ENCODE measurements at places on chromosomes 16 and 17.
A peak's percentile ranks its signal among the peaks of the same experiment; 100 is the strongest.

GRCh38 chr16:46972429-46973206 lies 856 bp downstream of the DNAJA2 start:
- DNase-seq: peak; percentile 47

DNA sequence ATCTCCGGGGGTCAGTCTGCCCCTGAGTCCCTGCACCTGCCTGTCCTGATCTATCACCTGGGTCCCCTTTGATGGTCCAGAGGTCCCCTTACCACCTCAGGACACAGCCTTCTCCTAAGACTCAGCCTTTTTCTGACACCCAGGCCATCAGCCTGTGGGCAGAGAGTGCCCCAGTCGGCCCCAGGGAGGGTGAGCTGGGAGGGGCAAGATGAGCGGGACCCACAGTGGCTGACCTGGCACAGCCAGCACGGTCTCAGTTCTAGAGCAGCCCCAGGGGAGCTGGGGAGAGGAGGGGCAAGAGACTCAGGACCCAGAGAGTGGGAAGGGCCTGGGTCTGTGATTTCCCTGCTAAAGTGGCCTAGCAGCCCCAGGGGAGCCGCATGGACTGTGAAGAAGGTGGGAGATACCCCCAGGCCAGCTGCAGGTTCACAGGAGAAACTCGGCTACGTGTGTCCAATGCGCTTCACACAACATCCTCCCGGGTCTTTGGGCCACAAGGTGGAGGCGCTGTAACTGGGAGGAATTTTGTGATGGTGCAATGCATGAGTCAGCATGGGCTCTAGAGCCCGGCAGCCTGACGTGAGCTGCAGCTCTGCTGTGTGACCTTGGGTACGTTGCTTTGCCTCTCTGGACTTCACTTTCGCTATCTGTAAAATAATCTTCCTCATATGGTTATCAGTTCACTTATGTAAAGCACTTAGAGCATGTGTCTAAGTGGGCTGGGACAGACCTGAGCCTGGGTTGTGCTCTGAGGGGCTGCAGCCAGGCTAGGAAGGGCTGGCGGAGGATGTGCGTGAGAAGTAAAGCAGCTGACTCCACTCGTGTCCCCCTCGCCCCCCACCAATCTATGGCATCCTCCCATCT lies 67.2 kb upstream of the LHX1 start:
- DNase-seq: no peak

DNA sequence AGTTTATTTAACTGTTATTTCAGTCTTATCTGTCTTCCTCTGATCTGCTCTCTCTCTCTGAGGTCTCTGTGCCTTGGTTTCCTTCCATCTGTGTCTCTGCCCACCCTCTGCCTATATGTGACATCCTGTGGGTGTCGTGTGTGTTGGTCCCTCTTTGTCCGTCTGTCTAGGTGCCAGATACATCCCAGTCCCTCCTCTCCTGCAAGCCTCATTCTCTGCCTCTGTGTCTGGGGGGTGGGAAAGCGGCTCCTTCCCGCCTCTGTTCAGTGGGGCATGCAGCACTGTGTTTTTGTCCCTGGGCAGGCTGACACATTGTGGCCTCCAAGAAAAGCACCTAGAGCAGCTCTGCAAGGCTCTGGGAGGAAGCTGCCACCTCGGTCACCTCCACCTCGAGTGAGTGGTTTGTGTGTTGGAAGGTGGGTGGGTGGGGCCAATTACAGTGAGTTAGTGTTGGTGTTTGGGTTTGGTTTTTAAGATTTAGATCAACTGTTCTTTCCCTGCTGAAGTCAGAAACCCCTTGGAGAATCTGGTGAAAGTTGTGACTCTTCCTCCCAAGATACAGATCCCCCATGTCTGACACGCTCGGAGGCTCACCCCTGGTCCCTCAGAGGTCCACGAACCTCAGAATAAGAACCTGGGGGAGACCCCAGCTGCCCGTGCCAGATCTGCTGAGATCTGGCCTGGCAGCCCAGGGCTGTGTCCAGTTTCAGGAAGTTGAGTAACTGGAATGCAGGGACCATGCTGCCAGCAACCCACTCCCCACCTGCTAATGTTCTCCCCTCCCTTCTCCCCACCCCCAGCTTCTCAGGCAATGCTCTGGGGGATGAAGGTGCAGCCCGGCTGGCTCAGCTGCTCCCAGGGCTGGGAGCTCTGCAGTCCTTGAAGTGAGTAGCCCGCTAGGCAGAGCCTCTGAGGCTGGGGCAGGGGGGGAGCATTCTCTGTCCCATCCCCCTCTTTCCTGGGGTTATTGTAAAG lies 50.9 kb upstream of the CPNE2 start:
- DNase-seq: peak; percentile 86

DNA sequence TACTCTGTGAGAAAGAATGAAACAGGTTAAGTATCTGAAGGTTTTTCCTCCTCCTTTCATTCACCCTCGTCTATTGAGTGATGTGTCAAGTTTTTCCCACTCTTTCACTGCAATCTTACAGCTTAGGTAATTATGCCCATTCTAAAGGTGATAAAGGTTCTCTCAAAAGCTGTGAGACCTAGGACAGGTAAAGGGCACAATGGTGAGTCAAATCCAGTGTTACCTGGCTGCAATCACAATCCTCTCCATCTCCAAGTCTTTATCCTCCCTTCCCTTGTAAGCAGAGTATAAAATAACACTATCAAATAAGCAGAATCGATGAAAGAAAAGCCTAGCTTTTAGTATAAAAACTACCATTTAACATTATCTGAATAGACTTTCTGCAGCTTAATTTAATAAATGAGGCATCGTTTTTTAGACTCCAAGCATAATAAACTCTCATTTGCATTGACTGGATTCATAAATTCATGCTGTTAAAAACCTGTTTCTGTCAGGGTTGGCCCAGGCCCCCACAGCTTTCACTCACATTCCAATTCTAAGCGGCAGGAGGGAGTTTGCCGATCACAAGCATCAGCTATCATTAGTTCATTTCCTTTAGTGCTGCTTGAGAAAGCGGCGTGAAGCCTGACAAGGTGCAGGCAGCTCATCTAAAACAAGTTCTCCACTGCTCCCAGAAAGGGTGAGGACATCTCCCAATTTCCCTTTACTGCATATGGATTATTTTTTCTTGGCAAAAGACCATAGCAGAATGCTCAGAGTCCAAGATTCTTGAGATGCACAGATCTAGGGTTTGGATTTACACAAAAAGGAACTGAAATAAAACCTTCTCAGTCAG lies 67.8 kb downstream of the CDH8 start:
- DNase-seq: no peak

DNA sequence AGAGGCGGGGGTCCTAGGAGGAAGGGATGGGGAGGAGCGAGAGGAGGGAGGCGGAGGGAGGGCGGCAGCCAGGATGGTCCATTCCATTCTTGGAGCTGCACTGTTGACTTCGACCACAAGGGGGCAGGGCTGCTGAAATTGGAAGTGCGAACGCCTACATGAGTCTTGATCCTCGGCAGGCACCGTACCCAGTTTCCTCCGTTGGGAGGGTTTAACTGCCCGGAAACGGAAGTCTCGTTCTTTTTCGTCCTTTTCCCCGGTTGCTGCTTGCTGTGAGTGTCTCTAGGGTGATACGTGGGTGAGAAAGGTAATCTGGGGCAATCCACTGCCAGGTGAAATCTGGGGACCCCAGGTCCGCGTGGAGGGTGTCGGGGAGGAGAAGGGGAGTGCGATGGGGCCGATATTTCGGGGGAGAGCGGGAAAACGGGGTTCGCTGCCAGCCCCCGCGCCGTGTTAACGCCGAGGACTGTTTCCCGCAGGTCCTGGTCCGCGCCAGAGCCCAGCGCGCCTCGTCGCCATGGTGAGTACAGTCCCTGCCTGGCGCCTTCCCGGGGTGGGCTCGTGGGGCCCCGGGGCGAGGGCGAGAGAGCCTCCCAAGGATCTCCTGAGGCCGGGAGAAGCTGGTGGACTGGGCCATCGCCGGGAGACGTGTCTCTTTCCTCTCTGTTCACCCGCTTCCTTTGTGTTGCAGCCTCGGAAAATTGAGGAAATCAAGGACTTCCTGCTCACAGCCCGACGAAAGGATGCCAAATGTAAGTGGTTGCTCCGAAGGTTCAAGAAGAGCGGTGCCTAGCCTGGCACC lies at the start of gene RPL38:
TSS of gene RPL38 (plus strand) at position 240 of the 802 bp plus-strand sequence. CDS start at position 518, 278 bp downstream.
- DNase-seq: peak; percentile 99

DNA sequence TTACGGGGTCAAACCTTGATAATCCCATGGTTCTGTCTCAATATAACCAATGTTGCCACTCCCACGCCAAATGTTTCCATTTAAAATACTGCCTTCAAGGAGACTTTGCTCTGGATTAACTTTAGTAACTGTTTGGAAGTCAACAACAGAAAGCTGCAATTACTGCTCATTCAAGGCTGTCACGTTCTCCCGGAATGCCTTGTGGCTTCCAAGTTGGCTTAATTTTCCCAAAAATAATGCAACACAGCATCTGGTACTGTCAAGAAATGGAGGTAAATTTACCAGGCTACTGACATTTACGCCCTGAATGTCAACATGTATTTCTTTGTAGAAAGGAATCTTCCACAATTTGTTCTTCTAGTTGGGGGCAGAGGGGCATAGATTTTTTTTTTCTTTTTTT lies 38.2 kb downstream of the GPRC5B start:
- no peak for DNase-seq

- DNase-seq: no peak
Observed at GRCh38 chr16:351804-352520, 561 bp downstream of the AXIN1 start.

- no peak for DNase-seq
Observed at GRCh38 chr17:61312406-61313295, 87.0 kb upstream of the TBX2 start.

GRCh38 chr16:81166417-81167300 lies 70.5 kb upstream of the GCSH start:
- DNase-seq: no peak

GRCh38 chr17:5821803-5822202 lies 237.5 kb upstream of the NLRP1 start:
- DNase-seq: no peak

DNA sequence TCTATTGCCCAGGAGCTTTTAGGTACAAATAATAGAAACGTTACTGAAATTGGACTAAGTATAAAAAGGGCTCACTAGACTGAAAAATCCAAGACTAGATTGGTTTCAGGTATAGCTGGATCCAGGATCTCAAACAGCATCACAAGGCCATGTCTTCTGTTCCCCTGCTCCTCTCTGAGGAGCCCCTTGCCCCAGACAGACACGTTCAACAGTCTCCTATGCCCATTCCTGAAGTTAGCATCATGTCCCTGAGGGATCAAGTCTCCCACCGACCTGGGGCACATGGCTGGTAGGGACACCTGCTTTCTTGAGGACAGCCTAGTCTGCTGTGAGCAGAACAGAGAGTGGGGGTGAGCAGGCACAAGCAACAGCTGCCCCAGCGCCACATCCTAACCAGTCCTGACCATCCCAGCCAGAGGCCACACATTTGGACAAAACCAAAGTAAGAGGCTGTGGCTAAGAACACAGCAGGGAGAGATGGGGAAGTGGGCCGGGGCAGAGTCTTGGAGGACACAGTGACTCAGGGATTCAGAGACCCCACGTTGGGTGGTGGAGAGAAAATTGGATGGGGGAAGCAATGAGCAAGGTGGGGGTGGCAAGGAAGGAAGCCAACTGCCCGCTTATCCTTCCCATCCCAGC lies 10.5 kb upstream of the MMP2 start:
- DNase-seq: no peak

DNA sequence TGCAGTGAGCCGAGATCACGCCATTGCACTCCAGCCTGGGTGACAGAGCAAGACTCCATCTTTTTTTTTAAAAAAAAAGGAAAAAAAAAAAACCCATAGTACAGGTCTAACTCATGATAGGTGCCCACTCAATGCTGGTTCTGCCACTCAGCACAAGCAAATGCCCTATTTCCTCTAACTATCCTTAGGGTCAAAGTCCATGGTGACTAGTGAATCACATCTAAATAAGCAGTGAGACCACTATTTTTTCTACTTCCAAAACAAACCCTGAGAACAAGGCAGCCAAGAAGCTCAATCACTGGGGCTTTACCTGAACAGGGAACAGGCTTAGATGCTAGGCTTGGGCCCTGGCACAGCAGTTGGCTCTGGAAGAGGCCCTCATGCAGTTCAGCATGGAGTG lies 3.4 kb downstream of the BLTP2 start:
- no peak for DNase-seq

DNA sequence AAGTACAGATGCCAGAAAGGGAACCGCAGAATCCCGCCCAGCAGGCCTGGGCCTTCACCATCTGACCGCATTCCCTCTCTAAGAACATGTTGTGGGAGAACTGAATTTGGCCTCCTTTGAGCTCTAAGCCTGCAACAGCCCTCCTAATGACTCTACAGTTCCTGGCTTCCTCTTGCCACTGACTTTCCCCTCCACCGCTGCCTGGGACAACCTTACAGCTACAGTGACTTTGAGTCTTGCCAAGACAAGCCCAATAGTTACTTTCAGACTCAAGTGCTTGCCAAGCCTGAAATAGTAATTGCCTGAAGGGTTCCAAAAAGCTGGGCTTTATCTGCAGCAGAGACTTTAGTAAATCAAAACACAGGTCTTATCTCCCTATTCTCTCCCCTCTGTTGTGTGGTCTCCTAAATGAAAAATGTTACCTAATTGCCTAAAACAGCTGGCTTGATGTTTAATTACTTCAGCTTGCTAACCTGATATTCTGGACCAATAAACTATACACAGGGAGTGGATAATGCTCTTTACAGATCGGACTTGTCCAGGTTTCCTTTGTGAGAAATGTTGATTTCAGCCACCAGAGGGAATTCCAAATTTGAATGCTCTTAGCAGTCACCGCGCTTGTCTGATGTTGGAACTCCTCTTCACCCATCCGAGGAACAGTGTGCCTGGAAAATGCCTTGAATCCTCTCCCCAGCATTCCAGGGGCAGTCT lies 85.1 kb upstream of the TBX2 start:
- DNase-seq: no peak

- DNase-seq: no peak
Observed at GRCh38 chr16:21190599-21190998, 20.8 kb downstream of the ZP2 start.

- DNase-seq: no peak
Observed at GRCh38 chr17:60090417-60090816, 11.7 kb upstream of the HEATR6 start.

GRCh38 chr17:70473049-70473448 lies 303.7 kb downstream of the KCNJ2 start:
- no peak for DNase-seq

DNA sequence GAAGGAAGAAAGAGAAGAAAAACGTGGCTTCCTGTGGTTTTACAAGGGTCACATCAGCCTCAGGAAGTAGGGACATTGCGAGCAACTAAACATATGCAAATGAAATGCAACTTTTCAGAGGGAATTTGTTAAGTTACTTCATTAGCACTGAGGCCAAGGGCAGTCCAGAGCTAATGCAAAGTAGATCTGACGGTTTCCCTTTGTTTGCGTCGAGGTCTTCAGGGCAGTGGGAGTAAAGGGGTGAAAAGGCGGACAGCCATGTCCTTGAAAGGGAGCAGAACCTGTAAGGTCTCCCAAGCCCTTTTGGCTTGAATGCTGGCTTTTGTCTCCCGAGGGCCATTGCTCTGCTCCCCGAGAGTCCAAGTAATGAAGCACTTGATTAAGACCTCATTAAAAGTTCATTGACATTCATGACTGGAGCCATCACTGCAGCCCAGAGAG lies 85.0 kb downstream of the PMP22 start:
- DNase-seq: no peak

GRCh38 chr17:41730479-41730878 lies 4.0 kb downstream of the HAP1 start:
- DNase-seq: no peak

Measured in activated CD4-positive, alpha-beta T cell treated with anti-CD3 and anti-CD28 coated beads, Interleukin-2, amount 50 U/mL, for 48 hours (primary cell).